ENCODE measurements at places on chromosomes 7 and 10.
A peak's percentile ranks its signal among the peaks of the same experiment; 100 is the strongest.

- no peak for DNase-seq
Measured at GRCh38 chr7:82789883-82790609, 346.5 kb upstream of the CACNA2D1 start.

DNA sequence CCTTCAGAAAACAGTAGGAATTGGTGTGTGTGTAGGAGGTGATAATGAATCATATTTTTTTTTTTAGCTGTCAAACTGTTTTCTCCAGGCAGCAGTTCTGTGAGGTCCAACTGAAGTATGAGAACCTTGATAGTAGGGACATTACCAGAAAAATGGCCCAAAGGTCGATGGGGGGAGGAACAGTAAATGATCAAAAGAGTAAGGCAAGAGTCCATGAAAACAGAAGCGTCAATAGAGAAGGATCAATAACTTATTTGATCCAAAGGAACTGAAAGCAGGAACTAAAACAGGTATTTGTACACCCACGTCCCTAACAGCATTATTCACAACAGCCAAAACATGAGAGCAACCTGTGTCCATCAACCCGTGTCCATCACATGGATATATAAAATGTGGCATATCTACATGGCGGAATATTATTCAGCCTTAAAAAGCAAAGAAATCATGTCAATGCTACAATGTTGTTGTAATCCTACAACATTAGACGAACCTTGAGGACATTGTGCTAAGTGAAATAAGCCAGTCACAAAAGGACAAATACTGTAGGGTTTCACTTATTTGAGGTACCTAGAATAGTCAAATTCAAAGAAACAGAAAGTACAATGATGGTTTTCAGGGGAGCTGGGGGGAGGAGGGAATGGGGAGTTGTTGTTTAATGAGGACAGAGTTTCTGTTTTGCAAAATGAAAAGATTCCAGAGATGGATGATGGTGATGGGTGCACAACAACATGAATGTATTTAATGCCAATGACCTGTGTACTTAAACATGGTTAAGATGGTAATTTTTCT, 214.0 kb upstream of the KLF14 start:
- DNase-seq = no peak

DNA sequence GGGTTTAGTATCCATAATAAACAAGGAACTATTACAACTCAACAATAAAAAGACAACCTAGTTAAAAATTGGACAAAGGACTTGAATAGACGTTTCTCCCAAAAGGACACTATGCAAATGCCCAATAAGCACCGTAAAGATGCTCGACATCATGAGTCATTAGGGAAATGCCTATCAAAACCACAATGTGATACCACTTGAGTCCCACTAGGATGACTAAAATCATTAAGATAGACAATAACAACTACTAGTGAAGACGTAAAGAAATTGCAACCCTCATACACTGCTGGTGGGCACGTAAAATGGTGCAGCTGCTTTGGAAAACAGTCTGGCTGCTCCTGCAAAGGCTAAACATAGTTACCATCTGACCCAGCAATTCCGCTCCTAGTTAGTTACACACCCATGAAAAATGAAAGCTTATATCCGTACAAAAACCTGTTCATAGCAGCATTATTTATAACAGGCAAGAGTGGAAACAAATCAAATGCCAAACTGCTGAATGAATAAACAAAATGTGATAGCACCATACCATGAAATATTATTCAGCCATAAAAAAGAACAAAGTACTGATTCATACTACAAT, 17.3 kb downstream of the CCDC3 start:
- no peak for DNase-seq

DNA sequence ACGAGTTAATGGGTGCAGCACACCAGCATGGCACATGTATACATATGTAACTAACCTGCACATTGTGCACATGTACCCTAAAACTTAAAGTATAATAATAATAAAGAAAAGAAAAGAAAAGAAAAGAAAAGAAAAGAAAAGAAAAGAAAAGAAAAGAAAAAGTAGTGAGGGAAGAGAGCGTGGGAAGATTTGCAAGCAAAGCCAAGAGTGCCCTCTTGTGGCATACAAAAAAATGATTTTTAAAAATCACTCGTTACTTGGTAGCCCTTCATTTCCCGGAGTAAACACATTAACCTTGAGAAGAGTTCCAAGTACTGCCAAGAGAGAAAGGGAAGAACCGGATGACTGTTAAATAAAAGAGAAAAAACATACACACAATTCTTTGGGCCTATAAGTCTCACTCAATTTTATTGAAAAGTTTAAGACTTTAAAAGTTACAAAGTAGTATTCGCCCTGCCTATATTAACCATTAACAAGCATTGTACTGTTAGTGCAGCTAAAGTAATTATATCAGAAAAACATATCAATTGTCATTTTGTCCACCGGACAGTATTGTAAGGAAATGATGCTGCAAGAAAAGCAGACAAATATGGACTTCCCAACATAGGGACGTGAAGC, 6.2 kb upstream of the CH25H start:
- peak; percentile 26 for DNase-seq

- no peak for DNase-seq
Measured at GRCh38 chr7:50663396-50664102, 98.3 kb upstream of the DDC start.

DNA sequence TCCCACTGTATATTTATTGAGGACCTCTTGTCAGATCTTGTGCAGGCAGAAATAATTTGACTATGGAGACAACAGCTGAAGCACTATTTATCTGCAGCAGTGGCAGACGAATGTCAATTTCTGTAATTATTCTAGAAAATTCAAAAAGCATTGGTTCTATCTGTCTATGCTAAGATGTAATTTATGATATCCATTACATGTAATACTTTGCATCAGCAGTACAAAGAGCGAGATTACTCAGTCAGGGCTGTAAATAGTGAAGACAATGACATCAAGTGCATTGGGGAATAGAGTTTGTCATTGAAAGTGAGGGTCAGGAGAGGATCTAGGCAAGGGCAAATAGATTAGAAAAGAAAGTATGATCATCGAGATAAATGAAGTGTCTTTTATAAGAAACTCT, 508.2 kb downstream of the ZWINT start:
- DNase-seq = no peak
